ENCODE measurements at places on chromosomes 1 and 21.

DNA sequence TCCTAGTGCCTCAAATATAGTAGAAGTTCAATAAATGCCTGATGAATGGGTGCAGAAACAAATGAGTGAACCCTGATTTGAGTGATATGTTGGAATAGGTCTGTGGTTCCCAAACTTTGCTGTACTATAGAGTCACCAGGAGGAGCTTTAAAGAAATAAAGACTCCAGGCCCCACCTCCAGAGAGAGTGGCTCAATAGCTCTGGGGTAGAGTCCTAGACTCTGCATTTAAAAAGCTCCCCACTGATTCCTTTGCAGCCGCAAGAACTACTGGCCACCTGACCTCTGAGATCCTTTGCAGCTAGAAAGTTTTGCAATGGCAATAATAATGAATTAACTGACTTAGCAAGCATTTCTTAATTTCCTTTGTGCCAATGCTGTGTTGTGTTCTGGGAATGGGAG lies 20.9 kb downstream of the TCHHL1 start:
- DNase-seq: no peak

GRCh38 chr1:15578921-15579682 lies 5.7 kb downstream of the AGMAT start:
- no peak for DNase-seq

- DNase-seq: no peak
These were observed 126.4 kb downstream of the HMGB4 start for GRCh38 chr1:33990281-33990680.

DNA sequence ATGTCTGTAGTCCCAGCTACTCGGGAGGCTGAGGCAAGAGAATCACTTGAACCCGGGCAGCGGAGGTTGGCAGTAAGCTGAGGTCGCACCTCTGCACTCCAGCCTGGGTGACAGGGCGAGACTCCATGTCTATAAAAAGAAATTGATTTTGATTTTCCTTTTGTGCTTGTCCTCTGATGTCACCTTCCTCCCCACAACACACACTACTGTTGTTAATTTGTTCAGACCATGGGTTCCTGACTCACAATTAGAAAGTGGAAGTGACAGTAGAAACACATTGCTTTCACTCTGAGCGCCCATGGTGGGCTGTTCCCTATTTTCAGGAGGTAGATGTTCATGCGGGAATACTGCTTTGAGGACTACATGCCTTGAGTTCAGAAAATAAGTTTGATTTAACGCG lies 165.5 kb upstream of the KCNJ6 start:
- no peak for DNase-seq

- DNase-seq: no peak
These were observed 59.9 kb downstream of the PLXNA2 start for GRCh38 chr1:208183977-208184911.

- no peak for DNase-seq
These were observed 226.1 kb downstream of the RGS7 start for GRCh38 chr1:241130881-241131280.

DNA sequence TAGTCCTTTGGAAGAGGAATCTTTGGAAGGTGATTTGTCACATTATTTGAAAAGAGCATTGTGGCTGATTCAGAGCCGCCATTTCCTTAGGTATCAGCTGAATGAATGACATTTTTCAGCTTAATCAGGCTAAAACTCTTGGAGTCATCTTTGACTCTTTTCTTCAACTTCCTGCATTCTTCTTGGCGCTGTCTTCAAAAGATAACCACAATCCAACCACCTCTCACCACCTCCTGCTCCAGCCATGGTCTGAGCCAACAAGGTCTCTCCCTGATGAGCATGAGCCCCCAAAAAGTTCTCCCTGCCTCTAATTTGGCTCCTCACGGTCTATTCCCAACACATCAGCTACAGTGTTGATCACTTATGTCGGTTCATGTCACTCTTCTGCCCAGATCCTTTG lies 297.6 kb upstream of the RUNX1 start:
- DNase-seq: no peak

GRCh38 chr1:211921579-211922095 lies 91.1 kb upstream of the LPGAT1 start:
- no peak for DNase-seq

DNA sequence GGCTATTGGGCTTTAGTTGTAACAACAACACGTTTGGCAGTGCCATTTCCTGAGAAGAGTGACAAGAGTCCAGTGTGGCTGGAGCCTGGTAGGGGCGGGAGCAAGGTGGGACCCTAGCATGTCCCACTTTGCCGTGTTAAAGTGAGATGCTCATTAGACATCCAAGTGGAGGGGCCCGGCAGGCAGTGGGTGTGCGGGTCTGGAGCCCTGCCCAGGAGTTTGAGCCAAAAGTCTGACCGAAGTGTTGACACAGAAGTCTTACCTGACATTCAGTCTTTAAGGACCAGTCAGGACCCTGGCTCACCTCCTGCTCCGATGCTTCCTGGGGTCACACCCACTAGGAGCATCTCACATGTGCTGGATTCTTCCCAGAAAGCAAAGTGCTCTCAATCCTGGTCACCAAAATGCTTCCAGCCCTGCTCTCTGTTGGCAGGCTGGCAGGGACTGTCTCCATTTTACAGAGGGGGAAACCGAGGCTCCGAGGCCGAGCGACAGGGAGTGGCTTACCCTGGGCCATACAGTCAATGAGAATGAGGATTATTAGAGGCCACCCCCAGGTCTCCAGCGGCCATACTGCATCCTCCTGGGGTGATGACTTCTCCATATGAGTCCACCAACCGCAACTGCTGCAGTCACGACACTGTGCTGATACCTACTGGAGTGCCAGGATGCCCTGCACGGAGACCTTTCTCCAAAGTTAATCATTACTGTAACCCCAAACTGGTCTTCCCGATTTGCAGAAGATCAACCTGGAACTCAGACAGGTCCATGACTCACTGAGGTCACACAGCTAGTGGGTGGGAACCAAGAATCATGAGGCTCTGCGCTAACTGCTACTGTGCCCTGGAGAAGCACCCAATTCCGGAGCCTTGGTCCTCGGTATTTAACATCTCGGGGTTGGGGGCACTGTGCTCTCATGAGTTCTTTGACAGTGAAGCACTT lies 112.7 kb downstream of the PRDM2 start:
- DNase-seq: no peak

GRCh38 chr1:167701510-167701909 lies 20.3 kb upstream of the MPZL1 start:
- no peak for DNase-seq

DNA sequence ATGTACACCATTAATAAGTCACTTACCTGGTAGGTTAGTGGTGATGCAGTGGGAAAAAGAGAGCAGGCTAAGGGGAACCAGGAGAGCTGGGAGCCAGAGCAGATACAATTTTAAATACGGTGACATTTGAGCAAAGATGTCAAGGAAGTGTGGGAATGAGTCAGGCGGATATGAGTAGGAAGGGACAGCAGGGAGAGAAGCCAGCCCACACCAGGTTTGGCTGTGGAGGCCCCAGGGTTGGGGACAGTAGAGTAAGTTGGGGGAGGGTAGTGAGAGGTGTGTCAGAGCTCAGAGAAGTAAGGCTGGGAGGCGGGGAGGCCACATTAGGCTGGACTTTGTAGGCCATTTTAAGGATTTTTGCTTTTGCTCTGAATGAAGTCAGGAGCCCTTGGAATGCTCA lies 482.0 kb downstream of the DISC1 start:
- no peak for DNase-seq

DNA sequence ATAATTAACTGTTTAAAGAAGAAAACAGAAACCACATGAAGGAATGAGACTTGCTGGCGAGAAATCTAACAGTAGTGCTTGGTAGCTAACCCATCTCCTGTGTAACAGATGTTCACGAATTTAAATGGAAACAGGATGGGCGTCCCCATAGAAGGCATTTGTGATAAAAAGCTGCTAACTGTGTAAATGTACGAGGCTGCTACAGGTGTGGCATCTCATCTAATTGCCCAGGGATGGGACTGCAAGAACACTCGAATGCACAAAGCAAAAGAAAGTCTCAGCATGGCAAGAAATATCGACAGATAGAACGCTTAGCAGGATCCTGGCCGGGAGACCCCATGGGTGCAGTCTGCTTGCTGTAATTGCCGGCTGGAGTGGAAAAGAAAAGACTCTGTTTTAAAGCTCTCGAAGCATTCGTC lies 112.7 kb downstream of the RUNX1 start:
- no peak for DNase-seq

DNA sequence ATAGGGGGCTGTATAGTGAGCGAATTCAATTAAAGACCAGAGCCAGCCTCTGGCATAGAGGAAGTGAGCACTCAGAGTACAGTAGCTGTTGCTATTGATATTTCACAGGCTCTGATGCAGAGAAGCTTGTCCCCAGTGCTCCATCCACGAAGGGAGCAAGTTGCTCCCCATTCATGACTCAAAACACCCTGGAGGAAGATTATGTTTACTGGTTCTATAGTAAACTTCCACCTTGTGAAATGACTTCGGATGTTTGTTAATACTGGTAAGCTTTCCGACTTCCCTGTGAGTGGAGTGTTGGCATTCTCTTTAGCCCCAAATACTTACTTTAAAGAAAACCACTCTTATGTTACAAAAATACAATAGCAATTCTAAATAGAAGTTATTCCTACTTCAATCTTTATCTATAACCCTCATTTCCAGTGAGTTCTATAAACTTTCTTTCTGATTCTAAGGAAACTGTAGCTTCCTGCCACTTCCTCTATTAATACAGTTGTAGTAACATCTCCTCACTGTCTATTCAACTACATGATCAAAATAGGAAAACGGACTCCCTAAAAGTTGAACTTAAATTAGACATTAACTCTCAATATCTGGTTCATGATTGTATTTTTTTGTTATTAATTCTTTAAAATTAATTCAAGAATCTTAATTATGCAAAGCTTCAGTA lies 46.4 kb downstream of the ZNF281 start:
- no peak for DNase-seq

DNA sequence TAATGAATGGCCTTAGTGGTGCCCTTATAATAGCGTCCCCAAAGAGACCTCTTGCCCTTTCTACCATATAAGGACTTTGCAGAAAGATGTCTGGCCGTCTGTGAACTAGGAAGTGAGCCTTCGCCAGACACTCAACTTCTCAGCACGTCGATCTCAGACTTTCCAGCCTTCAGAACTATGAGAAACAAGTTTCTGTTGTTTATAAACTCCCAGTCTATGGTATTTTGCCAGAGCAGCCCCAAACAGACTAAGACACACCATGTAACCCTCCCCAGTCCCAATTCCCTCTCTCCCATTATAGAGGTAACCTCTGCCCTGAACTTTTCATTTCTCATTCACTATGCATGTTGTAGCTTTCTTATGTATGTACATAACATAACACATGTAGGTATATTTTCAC lies 55.7 kb downstream of the NID1 start:
- no peak for DNase-seq

DNA sequence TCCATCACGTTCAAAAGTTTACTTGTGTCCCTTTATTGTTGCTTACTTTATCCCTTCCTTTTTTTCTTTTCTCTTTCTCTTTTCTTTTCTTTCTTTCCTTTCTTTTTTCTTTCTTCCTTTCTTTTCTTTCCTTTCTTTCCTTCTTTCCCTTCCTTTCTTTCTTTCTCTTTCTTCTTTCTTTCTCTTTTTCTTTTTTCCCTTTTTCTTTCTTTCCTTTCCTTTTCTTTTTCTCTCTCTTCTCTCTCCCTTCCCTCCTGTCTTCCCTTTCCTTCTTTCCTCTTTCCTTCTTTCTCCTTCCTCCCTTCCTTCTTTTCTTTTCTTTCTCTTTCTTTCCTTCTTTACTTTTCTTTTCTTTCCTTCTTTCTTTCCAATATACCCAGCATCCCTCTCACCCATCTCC lies 391.2 kb downstream of the DPYD start:
- DNase-seq: no peak

- no peak for DNase-seq
These were observed 21.5 kb downstream of the CLSPN start for GRCh38 chr1:35748326-35748725.

DNA sequence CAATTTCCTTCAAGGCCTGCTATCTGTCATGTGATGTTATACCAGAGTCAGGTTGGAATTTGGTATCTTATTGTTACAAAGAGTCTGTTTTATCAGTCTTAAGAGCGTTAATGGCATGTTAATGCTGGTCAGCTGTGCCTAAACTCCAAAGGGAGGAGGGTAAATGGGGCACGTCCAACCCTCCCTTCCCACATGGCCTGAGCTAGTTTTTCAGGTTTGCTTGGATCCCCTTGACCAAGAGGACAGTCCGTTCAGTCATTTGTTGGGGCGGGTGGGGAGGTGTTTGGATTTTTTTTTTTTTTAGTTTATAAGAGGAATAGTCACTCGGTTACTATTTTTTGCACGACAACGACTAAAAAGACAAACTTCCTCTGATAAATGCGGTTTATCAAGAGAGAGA lies 63.8 kb upstream of the LYST start:
- DNase-seq: no peak

GRCh38 chr1:19073311-19074186 lies 117.1 kb upstream of the IFFO2 start:
- no peak for DNase-seq
